ENCODE measurements at places on chromosomes 2 and 18.

GRCh38 chr2:164510895-164511294 is 110.4 kb downstream of the GRB14 start:
- DNase-seq = no peak

DNA sequence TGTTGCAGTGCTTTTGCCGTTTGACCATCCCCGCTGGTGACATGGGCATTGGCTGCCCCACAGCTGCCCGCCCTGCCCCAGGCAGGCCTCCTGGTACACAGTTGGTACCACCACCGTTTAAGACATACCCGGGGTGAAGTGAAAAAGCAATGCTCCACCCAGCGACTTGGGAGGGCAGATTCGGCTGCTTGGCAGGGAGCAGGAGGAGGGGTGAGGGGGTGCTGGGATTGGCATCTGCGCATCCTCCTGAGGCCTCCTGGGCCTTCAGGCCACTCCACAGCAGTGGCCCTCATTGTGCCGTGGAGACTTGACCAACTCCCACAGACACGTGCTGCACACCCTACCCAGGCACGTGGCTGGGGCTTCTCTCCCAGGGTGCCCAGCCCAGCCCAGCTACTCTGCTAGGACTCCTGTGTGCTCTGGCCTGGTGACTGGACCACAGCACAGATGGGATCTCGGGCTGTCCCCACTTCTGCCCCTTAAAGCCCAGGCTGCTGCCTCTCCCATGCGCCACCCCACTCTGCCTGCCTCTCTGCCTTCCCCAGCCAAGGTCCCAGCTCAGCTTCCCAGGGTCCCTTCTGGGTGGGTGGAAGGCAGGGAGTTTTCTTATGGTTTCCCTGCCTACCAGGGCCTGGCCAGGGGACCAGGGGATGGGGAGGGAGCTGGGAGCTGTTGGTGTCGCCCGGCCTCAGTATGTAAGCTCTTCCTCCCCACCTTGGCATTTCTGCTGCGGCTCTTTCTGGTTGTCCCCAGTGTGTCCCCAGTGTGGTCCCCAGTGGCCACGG is 157.0 kb upstream of the HS6ST1 start:
- DNase-seq = no peak

DNA sequence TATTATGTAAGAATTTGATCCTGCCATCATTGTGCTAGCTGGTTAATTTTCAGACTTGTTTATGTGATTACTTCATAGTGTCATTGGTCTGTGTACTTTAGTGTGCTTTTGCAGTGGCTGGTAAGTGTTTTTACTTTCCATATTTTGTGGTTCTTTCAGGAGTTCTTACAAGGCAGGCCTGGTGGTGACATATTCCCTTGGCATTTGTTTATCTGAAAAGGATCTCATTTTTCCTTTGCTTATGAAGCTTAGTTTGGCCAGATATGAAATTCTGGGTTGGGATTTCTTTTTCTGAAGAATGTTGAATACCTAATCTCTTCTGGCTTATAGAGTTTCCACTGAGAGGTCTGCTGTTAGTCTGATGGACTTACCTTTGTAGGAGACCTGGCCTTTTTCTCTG is 72.8 kb upstream of the MC4R start:
- no peak for DNase-seq

GRCh38 chr2:71863396-71863795 is 284.3 kb downstream of the CYP26B1 start:
- DNase-seq = no peak

- DNase-seq = no peak
Observed at GRCh38 chr2:239302808-239303557, 97.8 kb downstream of the HDAC4 start.

DNA sequence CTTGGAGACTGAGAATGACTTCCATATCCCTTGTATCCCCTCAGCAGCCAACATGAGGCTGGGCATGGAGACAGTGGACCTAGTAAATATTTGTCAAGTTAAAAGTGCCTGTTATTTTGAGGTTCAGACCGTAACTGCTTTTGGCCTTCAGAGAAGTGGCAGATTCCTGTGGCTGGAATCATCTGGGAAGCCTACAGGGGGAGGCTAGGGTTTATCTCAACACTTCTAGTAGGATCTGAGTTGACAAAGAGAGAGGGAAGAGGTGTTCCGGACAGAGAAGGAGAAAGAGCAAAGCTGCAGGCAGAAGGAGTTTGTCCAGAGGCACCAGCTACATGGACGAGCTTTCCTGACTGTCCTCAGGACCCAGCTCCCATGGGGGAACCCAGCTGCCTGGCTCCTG is 27.0 kb downstream of the SLC14A2 start:
- DNase-seq = no peak

GRCh38 chr2:68466361-68466777 is 725 bp downstream of the FBXO48 start:
- DNase-seq = no peak
